ENCODE measurements at places on chromosomes 7 and 10.
A peak's percentile ranks its signal among the peaks of the same experiment; 100 is the strongest.

GRCh38 chr7:144824360-144824759 is 11.5 kb downstream of the TPK1 start:
- DNase-seq: no peak

DNA sequence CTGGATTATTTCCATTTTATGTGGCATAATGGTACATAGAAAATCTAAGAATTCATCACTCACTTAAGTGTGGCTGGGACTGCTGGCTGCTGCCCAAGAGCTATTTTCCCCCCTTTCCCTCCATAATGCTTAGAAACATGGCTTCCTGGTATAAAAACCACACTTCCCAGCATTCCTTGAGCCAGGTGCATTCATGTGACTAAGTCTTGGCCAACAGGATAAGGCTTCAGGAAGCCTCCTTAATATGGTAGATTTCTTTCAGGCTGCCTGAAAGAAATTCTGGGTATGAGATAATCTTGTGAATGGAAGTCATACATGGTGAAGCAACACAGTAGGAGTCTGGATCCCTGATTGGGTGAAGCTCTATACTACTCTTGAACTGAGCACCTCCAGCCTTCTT is 178.0 kb downstream of the JAZF1 start:
- no peak for DNase-seq

- DNase-seq: peak; percentile 54
Observed at GRCh38 chr7:70183278-70183677, 585.0 kb downstream of the AUTS2 start.

DNA sequence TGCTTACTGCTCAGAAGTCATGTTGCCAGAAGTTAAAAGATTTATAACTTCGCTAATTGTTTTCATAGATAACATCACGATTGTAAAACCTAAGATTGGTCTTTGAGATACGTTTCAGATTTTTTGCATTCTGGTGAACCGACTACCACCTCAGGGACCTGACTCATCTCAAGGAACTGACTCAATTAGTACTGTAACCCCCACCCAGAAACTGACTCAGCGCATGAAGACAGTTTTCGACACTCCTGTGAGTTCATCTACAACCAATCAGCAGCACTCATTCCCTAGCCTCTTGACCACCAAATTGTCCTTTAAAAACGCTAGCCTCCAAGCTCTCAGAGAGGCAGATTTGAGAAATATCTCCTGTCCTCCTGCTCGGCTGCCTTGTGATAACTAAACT is 72.3 kb downstream of the ELMO1 start:
- DNase-seq: no peak

Measured in large intestine (tissue), 12 donors.